ENCODE measurements at places on chromosomes 16 and 17. TPM values are rescaled to one million over a fixed set of nuclear protein-coding genes. Genes with fewer than 3 reads are reported as not detected.

- no peak for DNase-seq
Measured at GRCh38 chr17:71585540-71585939, 535.3 kb upstream of the SOX9 start.

- DNase-seq = no peak
Measured at GRCh38 chr17:45127548-45128300, 4.6 kb downstream of the PLCD3 start.

Gene TLCD2
- polyA plus RNA-seq = 3.1 TPM

Gene EVPLL
- not detected for polyA plus RNA-seq

- no peak for DNase-seq
Measured at GRCh38 chr17:17503566-17504130, 7.5 kb upstream of the RASD1 start.

GRCh38 chr17:51016099-51016498 lies 104.6 kb downstream of the SPAG9 start:
- no peak for DNase-seq

DNA sequence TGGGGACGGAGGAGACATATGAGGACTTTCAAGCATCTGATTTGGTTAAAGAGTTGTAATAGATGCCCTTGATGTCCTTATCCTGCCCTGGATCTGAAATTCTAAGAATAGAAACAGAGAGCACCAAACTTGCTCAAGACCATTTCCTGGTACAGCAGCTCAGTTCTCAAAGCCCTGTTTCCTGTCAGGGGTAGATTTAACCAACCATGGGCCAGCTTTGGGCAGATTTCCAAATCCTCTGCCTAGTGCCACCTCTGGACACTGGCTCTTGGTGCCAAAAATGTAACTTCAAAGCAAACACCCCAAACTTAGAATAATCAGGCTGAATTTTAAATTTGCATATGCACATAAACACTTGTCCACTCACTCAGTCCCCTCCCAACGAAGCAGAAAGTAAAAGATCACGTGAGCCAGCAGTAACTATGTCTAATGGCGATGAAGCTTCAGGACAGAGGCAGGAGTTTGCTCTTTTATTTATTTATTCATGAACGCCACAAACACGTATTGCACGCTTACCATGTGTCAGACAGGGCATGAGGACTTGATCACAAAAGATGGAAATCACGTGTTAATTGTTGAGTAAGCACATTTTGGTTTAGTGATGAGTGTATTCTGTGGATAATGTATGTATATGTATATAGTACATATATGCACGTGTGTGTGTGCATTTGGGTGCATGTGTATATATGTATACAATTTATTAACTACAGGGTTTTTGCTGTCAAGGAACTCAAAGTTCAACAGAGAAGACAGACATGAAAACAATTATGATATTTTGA lies 23.1 kb upstream of the SDK2 start:
- no peak for DNase-seq

DNA sequence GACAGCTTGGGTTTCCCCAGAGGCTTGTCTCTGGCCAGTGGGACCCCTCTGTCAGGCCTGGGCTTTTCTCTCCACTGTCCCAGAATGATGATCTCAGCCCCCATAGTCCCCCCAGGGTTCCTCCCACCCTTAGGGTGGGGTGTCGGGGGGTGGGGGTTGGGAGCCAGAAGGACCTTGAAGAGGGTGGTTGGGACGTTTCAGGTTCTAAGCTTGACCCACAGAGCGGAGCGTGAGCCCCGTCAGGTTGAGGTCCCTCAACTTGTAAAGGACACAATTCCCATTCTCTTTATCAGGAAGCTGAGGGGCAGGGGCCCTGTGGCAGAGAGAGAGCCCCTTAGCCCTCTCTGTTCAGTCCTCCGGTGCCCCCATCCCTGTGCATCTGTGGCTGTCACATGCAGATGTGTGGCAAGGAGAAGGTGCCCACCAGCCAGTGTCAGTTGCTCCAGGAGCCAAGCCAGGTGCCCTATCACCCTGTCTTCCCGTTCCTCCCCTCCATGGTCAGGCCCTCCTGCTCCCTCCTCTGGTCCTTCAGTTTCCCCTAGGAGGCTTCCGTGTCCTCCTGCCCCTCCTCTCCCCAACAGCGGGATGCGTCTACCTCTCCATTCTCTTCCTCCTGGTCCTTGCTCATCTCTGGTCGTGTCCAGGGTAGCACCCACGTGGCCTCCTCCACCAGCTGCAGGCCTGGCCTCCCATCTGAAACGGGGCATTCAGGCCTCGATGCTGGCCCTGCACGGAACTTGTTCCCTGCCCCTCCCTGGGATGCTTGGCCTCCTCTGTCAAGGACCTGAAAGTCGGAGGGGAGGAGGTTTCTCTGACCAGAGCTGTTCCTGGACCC lies 1.5 kb upstream of the NTN3 start:
- no peak for DNase-seq

- DNase-seq = no peak
Measured at GRCh38 chr17:63950940-63951907, 19.1 kb upstream of the CD79B start.

DNA sequence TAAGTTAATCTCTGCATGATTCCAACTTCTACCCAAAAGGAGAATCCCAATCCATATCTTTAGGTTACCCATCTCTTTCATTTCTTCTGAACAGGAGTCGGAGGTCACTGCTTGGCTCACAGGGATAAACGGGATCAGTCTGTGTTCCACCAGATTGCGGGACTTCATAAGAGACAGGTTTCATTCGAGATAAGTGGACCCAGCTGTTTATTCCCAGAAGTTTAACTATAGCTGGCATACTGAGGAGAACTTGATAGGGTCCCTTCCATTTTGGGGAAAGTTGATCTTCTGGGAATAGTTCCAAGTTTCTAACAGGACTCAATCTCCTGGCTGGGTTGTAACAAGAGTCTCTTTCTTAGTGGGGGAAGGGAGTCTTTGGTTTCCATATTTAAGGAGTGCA lies 45.4 kb upstream of the ARL4D start:
- DNase-seq = no peak

DNA sequence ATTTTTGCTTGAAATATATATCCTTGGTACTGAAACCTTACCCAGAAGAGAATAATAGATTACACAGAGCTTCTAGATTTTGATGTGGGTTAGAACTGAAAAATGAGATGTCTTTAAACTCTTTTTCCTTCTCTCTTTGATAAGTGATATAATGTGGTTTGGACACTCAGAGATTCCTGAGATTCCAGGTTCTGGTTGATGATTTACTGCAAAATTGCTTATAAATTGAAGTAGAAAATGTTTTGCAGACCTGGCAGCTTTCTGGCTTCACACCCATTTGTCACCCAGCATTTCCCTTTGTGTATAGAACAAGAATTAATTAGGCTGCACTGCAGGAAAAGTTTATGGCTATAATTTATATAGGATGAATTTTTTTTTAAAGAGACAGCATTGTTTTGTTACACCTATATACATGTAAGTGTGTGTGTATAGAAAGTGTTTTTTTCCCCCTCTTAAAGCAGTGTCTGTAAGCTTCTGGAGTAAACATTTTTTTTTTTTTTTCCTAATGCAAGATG lies 23.5 kb downstream of the AATF start:
- DNase-seq = no peak

Gene CES3
- polyA plus RNA-seq = 0.06 TPM

Gene RNF43
- polyA plus RNA-seq = not detected

DNA sequence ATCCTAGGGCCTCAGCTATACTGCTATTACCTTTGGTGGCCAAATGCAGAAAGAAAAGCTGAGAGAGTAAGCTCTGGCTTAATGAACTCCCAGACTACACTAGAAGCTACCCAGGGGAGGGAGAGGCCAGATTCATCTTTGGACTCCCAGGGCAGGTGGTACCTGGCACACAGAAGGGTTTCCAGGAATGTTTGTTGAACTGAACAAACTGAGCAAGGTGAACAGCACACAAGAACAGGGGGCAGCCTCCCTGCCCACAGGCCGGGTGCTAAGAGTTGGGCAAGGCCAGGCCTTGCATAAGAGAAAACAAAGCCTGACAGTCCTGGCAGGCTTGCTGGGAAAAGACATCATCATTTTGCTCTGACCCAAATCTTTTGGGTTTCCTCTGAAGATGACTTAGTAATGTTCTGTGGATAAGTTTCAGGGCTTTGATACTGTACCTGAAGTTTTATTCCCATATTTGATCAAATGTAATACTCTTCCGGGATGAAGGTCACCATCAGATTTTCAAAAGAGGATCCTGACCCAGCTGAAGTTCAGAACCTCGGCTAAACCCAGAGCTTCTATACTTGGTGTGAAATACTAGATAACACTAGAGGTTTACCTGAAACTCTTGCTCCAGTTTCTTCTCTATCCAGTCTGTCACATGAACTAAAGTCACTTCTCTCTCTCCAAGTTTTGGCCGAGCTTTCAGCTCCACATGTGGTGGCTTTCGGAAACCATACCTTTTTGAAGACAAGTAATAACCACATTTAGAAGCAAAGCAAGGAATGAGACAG lies 20.5 kb upstream of the ERN1 start:
- DNase-seq = no peak

Gene MARCHF10
- polyA plus RNA-seq = 0.14 TPM

DNA sequence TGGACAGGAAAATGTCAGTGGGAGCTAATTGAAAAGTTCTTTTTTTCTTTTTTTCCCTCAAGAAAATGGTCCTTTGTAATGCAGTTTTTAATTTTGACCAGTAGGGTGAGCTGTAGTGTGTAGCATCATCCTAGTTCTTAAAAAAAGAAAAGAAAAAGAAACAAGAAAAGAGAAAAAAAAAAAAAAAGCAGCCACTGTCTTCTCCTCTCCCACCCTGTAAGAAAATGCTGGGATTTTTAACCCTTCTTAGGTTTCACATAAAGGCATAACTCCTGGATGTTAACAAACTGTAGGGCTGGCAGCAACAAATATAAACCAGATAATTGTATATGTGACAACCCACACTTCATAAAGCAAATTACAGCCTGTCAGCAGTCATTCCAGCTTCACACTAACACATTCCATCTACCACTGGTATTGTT lies 78.1 kb downstream of the SKAP1 start:
- peak; percentile 26 for DNase-seq

Gene DPEP1
- polyA plus RNA-seq = not detected

Gene OR1F1
- 0.20 TPM for polyA plus RNA-seq

Gene GP1BA
- polyA plus RNA-seq = not detected

Gene FBXO39
- polyA plus RNA-seq = 0.12 TPM

GRCh38 chr16:20969386-20969785 lies 68.8 kb downstream of the LYRM1 start:
- no peak for DNase-seq

- DNase-seq = no peak
Measured at GRCh38 chr16:79213214-79213613, 387.3 kb downstream of the MAF start.

DNA sequence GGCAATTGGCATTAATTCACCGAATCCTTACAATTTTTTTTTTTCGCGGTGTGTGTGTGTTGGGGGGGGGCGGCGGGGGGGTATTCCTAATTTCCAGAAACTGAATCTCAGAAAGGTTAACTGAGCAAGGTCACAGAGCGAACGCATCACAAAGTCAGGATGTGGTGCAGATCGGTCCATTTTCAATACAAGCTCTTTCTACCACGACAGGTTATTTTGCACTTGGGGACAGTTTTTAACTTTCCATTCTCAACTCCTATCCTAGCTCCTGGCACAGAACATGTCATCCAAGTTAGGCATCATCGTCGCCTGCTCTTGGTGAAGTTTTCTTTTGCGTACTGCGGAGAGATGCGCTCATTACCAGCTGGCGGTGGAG lies 15.4 kb upstream of the ERN1 start:
- DNase-seq = no peak

DNA sequence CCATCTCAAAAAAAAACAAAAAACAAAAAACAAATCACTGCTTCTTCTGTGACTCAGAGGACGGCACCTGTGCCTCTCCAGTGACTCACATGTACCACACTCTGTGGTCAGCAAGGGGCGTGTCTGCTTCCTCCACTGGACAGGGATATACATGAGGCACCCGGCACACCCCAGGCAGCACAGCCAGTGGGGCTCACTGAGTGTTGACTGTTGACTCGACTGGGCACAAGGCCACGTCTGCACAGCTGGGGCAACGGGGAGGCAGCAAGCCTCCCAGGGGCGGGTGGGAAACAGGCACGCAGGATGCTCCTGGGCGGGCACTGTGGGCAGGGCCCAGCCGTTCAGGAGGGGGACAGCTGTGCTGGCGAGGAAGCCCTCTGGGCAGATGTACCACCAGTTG lies 64.1 kb downstream of the TIMM22 start:
- DNase-seq = peak; percentile 93

GRCh38 chr16:54123766-54124165 lies 162.8 kb downstream of the IRX3 start:
- DNase-seq = no peak

- DNase-seq = no peak
Measured at GRCh38 chr17:38922538-38923297, 2.7 kb upstream of the LASP1NB start.

- DNase-seq = no peak
Measured at GRCh38 chr17:40352779-40353394, 11.7 kb downstream of the GJD3 start.

- no peak for DNase-seq
Measured at GRCh38 chr16:30351001-30351441, 4.1 kb downstream of the CD2BP2 start.

Gene MYH8
- polyA plus RNA-seq = not detected

- DNase-seq = no peak
Measured at GRCh38 chr16:63337264-63337663, 1301.0 kb upstream of the CDH8 start.

DNA sequence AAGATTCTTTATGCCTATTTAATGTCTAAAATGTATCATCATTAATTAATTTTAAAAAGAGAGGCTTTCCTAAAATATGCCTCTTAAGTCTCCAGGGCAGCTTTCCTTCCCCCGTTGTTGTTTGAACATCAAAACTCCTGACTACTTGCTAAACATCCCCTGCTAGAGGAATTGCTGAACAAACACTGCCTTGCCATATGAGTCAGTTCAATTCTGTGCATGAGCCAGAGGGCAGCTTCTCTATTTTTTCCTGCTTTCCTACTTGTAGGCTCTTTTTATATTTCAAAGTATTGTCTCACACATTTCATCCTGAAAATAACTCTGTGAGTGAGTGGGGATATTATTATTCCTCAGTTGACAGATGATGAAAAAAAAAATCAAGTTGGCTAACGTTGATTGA lies 143.4 kb downstream of the HS3ST4 start:
- no peak for DNase-seq

- DNase-seq = no peak
Measured at GRCh38 chr16:84804326-84804725, 15.5 kb upstream of the CRISPLD2 start.

DNA sequence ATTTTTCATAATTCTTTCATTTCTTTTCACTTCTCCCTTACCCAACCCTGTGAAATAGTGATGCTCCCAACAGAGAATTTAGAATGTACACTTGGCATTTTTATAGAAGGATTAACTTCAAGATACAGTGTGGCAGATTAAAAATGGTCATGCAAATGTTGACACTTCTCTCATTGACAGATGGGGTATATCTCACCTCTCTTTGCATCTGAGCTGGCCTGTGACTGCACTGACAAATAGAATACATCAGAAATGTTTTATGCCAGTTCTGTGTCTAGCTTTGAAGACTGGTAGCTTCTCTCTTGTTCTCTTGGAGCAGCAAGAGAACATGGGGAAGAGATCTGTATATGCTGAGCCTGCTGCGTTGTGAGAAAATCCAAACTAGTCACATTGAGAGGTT lies 949.6 kb downstream of the CDH11 start:
- no peak for DNase-seq

Gene CENPX
- polyA plus RNA-seq = 32.5 TPM

Gene TNFRSF13B
- polyA plus RNA-seq = not detected

Gene HBA2
- not detected for polyA plus RNA-seq

Measured in AG04450 (cell line).